ENCODE measurements at places on chromosomes 7 and 10. TPM values are rescaled to one million over a fixed set of nuclear protein-coding genes. Genes with fewer than 3 reads are reported as not detected.

GRCh38 chr7:31251441-31251840 is 89.1 kb downstream of the NEUROD6 start:
- H3K36me3 ChIP-seq, result no peaks in the 10 kb centered on the region
- DNase-seq, result no peak
- H3K27me3 ChIP-seq, result no peaks in the 10 kb centered on the region
- H3K27ac ChIP-seq, result no peak overlapping the region
- H3K4me1 ChIP-seq, result no peaks in the 10 kb centered on the region

PNLIPRP1 gene
- total RNA-seq, result not detected

DNA sequence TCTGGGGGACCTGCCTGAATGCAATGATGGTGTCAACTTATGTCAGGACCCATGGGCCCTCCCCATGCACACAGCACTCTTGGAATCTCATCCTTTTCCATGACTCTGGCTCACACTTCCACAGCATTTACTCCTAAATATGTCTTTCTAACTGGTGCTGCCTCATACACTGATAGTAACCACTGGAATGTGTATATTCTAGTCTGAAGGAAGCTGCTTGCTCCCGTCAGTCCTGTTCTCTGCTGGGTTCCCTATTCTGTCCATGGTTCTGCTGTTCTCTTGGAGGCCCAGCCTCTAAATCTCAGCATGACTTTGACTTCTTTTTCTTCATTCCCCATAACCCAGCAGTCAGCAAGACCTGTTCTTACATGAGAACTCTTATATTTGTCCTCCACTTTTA is 1055.1 kb downstream of the KCNMA1 start:
- H3K27ac ChIP-seq, result no peak overlapping the region
- no peak for DNase-seq
- H3K27me3 ChIP-seq, result no peaks in the 10 kb centered on the region
- H3K4me3 ChIP-seq, result no peak overlapping the region

UFSP1 gene
- total RNA-seq, result 1.6 TPM

- no peak overlapping the region for H3K4me3 ChIP-seq
- DNase-seq, result no peak
- peaks cover 10% of the 10 kb centered on the region for H3K4me1 ChIP-seq
- no peak overlapping the region for H3K27ac ChIP-seq
- no peaks in the 10 kb centered on the region for H3K27me3 ChIP-seq
Observed at GRCh38 chr7:34973400-34973760, 63.9 kb downstream of the DPY19L1 start.

DNA sequence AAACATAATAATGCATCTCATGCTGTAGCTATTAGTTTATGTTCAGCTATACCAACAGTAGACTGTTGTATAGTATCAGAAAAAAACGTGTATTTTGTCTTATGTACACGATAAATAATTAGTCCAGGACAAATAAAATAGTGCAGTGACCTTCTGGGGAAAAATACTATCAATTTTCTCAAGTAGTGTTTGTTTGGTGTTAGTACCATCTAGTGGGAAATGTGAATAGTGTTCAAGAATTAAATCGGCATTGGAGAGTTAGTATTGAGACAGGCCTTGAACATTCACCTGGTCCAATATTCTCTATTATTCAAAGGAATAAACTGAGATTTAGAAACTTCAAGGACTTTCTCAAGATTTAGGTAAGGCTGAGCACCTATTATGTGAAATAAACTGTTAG is 21.7 kb upstream of the OR2A5 start:
- peaks cover 25% of the 10 kb centered on the region for H3K27me3 ChIP-seq
- no peak overlapping the region for H3K4me3 ChIP-seq
- peaks cover 2% of the 10 kb centered on the region for H3K36me3 ChIP-seq
- H3K4me1 ChIP-seq, result peaks cover 3% of the 10 kb centered on the region
- DNase-seq, result no peak

GRCh38 chr7:141706239-141707064 is 1.7 kb upstream of the WEE2 start:
- H3K4me3 ChIP-seq, result no peak overlapping the region
- DNase-seq, result no peak
- peaks cover 12% of the 10 kb centered on the region for H3K36me3 ChIP-seq
- H3K27ac ChIP-seq, result no peak overlapping the region
- peaks cover 10% of the 10 kb centered on the region for H3K4me1 ChIP-seq
- H3K27me3 ChIP-seq, result no peaks in the 10 kb centered on the region

NUTM2E gene
- not detected for total RNA-seq

GRCh38 chr10:102397222-102398171 is 2.0 kb downstream of the NFKB2 start:
- H3K4me1 ChIP-seq, result peaks cover 49% of the 10 kb centered on the region
- H3K27me3 ChIP-seq, result no peaks in the 10 kb centered on the region
- H3K27ac ChIP-seq, result peak overlapping the region; percentile 99
- peak overlapping the region; percentile 95 for H3K4me3 ChIP-seq
- H3K36me3 ChIP-seq, result peaks cover 7% of the 10 kb centered on the region

DNA sequence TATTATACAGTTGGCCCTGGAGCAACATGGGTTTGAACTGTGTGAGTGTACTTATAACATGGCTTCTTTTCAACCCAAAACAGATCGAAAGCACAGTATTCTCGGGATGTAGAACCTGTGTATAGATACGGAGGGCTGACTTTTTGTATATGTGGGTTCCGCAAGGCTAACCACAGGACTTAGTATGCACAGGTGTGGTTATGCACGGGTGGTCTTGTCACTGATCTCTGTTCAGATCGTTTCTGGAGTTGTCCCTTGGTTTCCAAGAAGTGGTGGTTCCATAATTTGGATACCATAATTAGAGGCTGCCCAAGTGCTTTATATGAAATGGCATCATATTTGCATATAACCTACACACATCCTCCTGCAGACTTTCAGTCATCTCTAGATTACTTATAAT is 10.9 kb upstream of the BHLHA15 start:
- no peak overlapping the region for H3K4me3 ChIP-seq
- no peak for DNase-seq
- H3K4me1 ChIP-seq, result peaks cover 31% of the 10 kb centered on the region
- H3K36me3 ChIP-seq, result peaks cover 8% of the 10 kb centered on the region
- no peaks in the 10 kb centered on the region for H3K27me3 ChIP-seq
- no peak overlapping the region for H3K27ac ChIP-seq

AKR1C4 gene
- not detected for total RNA-seq

- no peak overlapping the region for H3K27ac ChIP-seq
- H3K4me1 ChIP-seq, result no peaks in the 10 kb centered on the region
- H3K36me3 ChIP-seq, result no peaks in the 10 kb centered on the region
- H3K4me3 ChIP-seq, result no peak overlapping the region
- no peaks in the 10 kb centered on the region for H3K27me3 ChIP-seq
Observed at GRCh38 chr7:30184791-30185487, 50.2 kb downstream of the MTURN start.

GRCh38 chr10:1489801-1490200 is 247.5 kb downstream of the ADARB2 start:
- DNase-seq, result no peak
- no peaks in the 10 kb centered on the region for H3K4me1 ChIP-seq
- no peak overlapping the region for H3K4me3 ChIP-seq
- no peak overlapping the region for H3K27ac ChIP-seq

- peaks cover 6% of the 10 kb centered on the region for H3K4me1 ChIP-seq
- no peak overlapping the region for H3K27ac ChIP-seq
- H3K36me3 ChIP-seq, result no peaks in the 10 kb centered on the region
- no peak for DNase-seq
- no peak overlapping the region for H3K4me3 ChIP-seq
Observed at GRCh38 chr7:121449329-121449728, 53.2 kb upstream of the FAM3C start.

- H3K36me3 ChIP-seq, result no peaks in the 10 kb centered on the region
- H3K27me3 ChIP-seq, result peaks cover 5% of the 10 kb centered on the region
- H3K4me3 ChIP-seq, result no peak overlapping the region
- DNase-seq, result no peak
Observed at GRCh38 chr7:158541346-158542010, 46.1 kb downstream of the PTPRN2 start.

DNA sequence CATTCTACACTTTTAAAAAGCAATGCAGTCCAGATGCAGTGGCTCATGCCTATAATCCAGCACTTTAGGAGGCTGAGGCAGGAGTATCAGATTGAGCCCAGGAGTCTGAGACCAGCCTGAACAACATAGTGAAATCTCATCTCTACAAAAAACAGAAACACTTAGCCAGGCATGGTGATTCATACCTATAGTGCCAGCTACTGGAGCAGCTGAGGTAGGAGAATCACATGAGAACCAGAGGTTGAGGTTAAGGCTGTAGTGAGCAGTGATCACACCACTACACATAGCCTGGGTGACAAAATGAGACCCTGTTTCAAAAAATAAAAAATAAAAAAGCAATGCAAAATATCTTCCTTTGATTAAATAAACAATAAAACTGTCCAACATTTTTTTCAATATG is 205.2 kb downstream of the GRM8 start:
- no peak overlapping the region for H3K27ac ChIP-seq
- DNase-seq, result no peak
- H3K27me3 ChIP-seq, result peaks cover 10% of the 10 kb centered on the region

ABCB4 gene
- total RNA-seq, result 0.23 TPM

DNA sequence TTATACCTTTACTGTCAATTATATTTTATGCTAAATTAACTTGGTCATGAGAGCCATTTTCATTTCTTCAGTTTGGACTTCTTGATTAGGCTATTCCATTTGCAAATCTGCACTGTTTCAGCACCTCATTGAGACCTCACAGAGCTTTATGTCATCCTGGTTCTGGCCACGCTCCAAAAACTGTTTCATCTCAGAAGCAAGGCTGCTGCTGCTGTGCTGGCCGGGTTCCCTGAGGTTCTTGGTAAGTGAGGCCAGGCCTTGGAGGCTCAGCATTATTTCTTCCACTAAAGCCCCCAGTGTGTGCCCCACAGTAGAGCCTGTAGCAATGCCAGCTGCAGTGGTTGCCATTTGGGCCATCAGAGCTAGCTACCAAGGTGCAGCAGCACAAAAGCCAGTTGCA is 7.8 kb upstream of the ZNF485 start:
- H3K4me3 ChIP-seq, result no peak overlapping the region
- H3K36me3 ChIP-seq, result no peaks in the 10 kb centered on the region
- H3K27me3 ChIP-seq, result no peaks in the 10 kb centered on the region
- H3K4me1 ChIP-seq, result peaks cover 18% of the 10 kb centered on the region

- no peaks in the 10 kb centered on the region for H3K4me1 ChIP-seq
- H3K4me3 ChIP-seq, result no peak overlapping the region
- H3K27me3 ChIP-seq, result peaks cover 39% of the 10 kb centered on the region
- no peak overlapping the region for H3K27ac ChIP-seq
- DNase-seq, result no peak
Observed at GRCh38 chr10:129941199-129942018, 22.7 kb downstream of the EBF3 start.

DNA sequence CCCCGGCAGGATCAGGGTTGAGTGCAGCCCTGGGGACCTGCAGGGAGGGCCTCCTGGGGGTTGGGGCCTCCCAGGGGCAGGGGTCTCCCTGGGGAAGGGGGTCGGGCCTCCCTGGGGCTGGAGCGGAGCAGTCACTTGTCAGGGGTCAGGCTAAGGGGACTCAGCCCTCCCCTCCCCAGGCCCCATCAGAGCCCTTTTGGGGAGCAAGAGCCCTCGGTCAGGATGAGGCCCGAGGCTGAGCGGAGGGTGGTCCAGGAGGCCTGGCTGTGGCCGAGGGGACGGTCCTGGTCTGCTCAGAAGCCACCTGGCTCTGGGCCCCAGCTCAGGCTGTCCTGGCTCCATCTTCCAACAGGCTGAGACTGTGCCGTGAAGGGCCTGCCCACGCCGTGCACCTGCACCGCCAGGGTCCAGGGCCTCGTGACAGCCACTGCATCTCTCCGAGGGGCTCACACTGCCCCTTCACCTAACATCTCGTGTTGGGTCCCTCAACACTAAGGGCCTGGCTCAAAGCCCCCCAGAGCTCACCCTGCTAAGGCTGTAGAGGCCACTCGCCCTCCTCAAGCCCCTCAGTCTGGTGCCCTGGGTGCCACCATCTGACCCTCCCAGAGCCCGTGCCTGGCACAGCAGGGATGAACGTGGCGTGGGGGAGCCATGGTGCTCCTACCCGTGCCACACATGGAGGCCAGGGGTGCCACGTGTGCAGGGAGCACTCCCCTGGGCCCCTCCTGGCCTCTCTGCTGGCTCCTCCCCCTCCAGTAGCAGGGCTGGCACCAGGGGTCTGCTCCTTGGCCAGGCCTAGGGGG is 12.9 kb downstream of the BHLHA15 start:
- H3K4me1 ChIP-seq, result peaks cover 4% of the 10 kb centered on the region
- no peak for DNase-seq
- H3K27ac ChIP-seq, result no peak overlapping the region
- H3K27me3 ChIP-seq, result no peaks in the 10 kb centered on the region
- H3K36me3 ChIP-seq, result no peaks in the 10 kb centered on the region

PAX4 gene
- total RNA-seq, result not detected

TBXAS1 gene
- 20.9 TPM for total RNA-seq

DNA sequence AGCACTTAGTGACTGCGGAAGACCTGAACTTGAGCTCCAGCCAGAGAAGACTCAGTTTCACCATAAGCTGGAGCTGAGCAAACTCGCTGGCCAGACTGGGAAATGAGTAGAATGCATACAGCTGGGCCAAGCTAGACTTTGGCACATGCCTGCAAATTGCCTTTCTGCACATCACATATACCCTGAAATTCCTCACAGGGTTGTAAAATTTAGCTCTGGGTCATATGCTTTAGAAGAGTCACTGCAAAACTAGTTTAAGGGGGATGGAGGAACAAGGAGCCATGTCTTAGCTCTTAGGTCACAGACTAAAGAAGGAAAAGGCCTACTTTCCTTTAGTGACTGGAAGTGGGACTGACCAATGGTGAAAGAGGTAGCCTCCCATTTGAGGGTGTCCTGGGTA is 67.6 kb downstream of the PPP1R3C start:
- H3K4me1 ChIP-seq, result peaks cover 2% of the 10 kb centered on the region
- no peak for DNase-seq
- no peak overlapping the region for H3K4me3 ChIP-seq

GIMAP7 gene
- total RNA-seq, result 68.3 TPM

LIPK gene
- total RNA-seq, result not detected

SPDYE16 gene
- not detected for total RNA-seq

DNA sequence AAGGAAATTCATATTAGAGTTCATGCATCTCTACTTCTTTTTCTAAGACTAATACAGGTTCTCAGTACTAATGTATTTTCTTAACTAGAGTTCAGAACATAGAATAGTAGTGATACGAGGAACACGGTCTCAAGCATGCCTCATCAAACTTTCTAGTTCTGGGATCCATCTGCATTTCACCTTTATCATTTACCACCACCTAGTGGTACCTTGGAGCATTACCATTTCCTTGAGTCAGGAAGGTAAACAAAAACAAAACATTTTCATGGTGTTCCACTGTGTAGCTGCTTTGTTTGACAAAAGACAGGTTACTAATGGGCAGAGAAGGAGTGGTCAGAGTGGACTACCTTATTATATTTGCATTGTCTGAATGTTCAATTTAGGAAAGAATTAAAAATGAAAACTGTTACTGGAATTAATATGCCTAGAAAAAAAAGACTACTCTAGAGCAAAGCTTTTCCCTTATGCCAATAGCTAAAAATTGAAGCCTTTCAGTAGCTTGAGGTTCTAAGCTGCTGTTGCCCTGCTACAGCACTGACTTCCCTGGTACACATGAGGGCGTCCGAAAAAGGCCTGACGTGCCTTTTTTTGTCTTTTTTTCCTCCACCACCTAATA is 44.5 kb downstream of the STARD3NL start:
- no peak overlapping the region for H3K4me3 ChIP-seq
- peaks cover 11% of the 10 kb centered on the region for H3K36me3 ChIP-seq
- DNase-seq, result no peak
- H3K4me1 ChIP-seq, result peaks cover 28% of the 10 kb centered on the region
- peak overlapping the region; percentile 24 for H3K27ac ChIP-seq

OR2A42 gene
- not detected for total RNA-seq

PROSER2 gene
- total RNA-seq, result 3.2 TPM
